ENCODE measurements at places on chromosomes 4 and X.

GRCh38 chr4:156766846-156767245, 204.8 kb downstream of the PDGFC start:
- no peak for DNase-seq

DNA sequence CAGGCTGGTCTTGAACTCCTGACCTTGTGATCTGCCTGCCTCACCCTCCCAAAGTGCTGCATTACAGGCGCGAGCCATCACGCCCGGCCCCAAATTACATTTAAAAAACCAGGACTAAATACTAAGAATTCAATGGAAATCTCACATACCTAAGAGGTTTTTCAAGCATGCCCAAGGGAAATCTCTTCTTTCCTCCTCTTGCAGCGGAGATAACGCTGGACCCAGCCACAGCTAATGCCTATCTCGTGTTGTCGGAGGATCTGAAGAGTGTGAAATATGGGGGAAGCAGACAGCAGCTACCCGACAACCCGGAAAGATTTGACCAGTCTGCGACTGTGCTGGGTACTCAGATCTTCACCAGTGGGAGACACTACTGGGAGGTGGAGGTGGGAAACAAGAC, 7.4 kb downstream of the TRIML1 start:
- no peak for DNase-seq

- DNase-seq, result no peak
These were observed 86.2 kb downstream of the NPFFR2 start for GRCh38 chr4:72118017-72118416.

GRCh38 chrX:38558686-38559085, 2.7 kb upstream of the TSPAN7 start:
- DNase-seq, result no peak

DNA sequence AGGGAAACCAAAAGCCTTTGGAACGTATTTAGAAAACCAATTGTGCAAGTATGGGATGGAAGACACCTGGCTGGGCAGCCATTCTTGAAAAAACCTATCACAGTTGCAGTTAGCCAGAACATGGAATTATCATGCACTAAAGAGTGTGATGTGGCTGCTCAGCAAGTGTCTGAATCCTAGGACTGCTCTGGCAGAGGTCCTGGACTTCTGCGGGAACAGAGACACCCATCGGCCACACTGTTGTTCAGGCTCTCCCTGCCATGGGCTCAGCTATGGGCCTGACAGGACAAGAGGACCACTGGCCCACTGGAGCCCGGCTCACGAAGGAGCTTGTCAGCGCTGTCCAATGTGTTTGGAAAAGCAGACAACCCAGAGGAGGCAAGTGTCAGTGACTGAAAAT, 115.7 kb upstream of the GPC4 start:
- DNase-seq, result no peak

GRCh38 chr4:123363729-123364128, 32.9 kb upstream of the SPRY1 start:
- DNase-seq, result no peak

GRCh38 chr4:113614414-113614813, 147.1 kb downstream of the CAMK2D start:
- DNase-seq, result no peak

- DNase-seq, result no peak
These were observed 52.9 kb downstream of the SUPT20HL2 start for GRCh38 chrX:24260842-24261550.

DNA sequence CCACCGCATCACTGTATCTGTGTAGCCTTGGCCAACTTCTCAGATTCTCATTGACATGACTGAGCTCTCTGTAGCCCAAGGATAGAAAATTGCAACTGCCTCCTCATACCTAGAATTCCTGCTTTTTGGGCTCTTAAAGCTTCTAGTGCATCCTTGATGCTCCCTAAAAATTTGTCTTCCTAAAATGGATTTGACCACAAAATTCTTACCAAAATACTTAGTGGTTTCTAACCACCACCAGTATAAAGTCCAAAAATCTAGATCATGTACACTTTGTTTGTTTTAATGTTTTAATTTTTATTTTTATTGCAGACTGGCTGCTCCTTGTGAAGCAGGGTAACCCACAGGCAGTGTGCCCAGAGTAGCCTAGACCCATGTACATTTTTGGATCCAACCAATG, 75.5 kb downstream of the TBC1D9 start:
- no peak for DNase-seq

DNA sequence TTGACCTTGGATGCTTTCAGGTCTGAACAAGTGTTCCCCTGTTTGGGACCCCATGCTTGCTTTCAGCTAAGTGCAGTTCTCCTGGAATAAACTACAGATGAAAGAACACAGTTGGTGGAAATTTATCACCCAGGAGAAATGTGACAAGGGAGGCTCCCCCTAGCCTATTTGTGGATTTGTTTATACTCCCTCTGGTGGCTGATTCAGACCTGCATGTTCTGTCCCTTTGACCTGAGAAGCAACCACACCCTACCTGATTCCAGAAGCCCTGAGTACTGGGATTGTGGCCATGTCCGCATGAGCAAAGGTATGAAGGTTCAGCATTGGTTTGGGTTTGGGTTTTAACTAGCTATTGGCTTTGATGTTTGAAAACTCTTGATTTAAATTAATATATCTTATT, 440.9 kb downstream of the MID1IP1 start:
- DNase-seq, result no peak

DNA sequence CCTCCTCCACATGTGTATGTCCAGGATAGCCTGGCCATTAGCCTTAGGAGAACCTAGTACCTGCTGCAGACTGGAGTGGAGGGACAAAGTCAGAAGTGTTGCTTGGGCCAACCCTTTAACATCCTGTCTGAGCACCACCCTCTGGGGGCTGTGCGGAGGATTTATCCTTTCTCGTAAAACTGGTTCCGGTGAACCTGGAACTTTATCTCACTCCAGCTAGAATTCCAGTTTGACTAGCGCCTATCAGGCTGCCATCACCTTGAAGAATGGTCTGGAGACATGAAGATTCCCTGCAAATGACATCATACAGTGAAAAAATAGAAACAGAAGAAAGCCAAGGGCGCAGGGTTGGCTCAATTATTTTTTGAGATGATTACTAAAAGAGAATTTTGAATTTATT, 4.0 kb downstream of the TCEAL8 start:
- no peak for DNase-seq

- DNase-seq, result no peak
These were observed 457.4 kb upstream of the PCDH10 start for GRCh38 chr4:132691668-132692067.

GRCh38 chr4:15314974-15315373, 112.9 kb upstream of the C1QTNF7 start:
- DNase-seq, result no peak

- DNase-seq, result peak; percentile 14
These were observed 28.3 kb upstream of the CFAP299 start for GRCh38 chr4:80307183-80307735.

DNA sequence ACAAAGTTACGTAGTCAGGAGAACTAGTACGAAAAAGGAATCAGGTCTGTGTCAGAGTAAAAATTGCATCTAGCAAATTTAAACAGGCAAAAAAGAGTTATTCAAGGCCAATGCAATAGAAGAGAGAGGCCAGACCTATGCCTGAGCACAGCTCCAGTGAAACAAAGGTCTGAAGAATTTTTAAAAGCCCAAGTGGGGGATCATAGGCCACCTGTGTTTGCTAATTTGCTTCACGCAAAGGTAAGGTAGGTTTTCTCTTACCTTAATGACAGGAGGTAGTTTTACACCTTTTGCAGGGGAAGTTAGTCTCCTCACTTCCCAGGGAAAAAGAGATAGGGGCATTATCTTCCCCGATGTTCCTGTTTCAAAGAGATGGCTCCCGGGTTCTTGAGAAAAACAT, 448.6 kb upstream of the TECRL start:
- no peak for DNase-seq

DNA sequence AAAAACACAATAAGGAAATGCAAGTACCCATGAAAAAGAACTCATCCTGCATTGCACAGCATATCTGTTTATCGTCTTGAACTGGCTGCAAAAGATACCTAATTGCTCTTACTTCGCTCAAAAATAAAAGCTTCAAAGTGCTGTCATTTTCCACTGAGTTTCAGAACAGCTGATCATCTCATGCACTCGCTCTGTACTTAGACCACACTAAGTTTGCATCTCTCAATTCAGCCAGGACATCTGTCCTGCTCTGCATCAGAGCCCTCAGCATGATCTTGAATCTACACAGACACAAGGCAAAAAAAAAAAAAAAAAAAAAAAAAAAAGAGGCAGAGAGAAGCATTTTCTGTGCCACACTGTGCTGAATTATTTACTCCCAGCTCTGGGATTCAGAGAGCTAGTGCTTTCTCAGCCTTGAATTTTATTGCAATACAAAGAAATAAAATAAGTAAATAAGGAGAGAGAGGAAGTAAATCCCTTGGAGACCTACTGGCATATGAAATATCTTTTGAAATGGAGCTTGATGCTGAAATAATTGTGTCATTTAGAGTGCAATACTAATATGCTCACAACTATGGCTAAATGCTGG, 81.3 kb downstream of the PPP1R2C start:
- DNase-seq, result no peak

DNA sequence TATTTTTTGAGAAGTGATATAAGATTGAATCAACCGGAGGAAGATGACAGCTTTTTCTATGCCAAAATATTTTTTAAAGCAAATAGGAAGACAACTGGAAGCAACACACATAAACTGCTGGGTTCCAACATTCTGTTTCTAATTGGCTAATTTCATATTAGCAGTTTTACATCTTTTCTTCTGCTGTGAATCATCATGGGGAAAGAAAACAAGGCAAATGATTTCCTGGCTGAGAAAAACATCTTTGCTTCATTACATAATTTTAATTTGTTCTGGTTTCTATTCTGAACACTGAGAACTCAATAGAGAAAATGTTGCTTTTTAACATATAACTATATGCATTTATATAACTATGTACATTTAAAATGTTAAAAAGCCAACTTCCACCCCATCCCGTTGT, 2518.5 kb downstream of the ARAP2 start:
- no peak for DNase-seq

- no peak for DNase-seq
These were observed 24.3 kb downstream of the NOP14 start for GRCh38 chr4:2938906-2939305.

DNA sequence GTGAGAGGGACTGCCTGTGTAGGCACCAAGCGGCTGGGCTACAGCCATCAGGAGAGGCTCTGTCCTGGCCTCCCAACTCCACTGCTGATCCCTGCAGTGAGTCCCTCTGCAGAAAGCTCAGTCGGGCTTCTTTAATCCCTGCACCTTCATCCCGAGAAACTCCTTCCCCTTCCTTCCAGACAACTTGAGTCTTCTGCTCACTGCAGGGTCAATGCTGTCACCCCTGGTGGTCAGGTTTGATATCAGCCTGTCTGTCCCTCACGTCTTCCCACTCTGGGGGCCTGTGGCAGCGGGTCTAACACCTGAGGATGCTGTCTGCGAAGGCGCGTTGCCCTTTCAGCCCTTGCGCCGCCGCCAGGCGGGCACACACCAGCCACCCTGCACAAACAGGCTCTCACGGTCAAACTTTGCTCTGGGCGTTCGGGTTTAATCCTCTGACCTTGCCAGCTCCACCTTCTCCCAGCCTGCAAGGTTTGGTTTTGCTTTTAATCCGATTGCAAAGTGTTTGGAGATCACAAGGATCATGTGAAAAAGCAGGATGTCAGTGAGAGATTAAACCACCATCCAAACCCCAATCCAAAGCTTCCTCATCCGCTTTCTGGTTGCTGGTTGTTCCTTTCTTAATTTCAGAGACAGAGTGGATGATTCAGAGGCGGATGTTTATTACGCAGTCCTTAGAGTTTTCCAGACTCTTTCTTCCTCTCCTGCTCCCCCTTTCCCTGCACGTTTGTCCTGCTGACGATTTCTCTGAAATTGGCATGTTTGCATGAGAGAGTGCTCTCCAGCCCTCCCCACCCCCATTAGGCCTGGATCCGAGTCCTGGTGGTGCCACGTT, 74.8 kb upstream of the SLC34A2 start:
- DNase-seq, result no peak

- no peak for DNase-seq
These were observed 20.9 kb downstream of the CLRN2 start for GRCh38 chr4:17535906-17536305.

GRCh38 chrX:28177202-28177601, 196.0 kb upstream of the DCAF8L1 start:
- DNase-seq, result no peak

DNA sequence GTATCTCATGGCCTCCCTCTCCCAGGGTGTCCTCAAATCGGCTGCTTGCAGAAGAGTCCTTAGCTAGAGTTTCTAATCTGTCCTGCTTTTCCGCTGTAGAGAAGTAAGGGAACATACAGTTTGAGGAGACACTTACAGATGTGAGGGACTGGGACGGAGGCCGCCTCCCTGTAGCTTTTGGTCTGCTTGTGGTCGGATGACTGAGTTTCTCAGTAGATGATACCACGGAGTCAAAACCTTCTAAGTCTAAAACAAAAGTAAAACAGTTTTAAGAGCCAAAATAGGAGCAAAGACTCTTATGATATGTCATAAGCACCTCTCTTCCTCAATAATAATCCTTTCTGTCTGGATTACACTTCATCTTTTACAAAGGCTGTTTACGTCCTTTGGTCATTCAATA, 34.5 kb upstream of the MAP3K15 start:
- no peak for DNase-seq

DNA sequence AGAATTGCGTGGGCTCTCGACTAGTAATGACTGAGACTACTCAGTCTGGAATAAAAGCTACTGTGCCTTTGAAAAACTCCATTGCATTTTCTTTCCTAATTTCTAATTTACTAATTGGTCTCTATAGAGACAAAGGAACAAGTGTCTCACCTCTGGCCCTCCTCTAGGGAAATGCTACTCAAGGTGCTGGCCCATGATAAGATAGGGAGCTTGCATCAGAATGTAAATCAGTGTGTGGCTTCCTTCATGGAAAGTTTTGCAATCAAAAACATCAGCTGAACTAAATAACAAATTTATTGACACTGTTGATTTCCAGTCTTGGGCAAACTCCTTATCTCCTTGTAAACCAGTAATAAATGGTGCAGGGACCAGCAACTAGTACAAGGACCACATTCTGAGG, 81.8 kb downstream of the SRPX start:
- DNase-seq, result no peak

DNA sequence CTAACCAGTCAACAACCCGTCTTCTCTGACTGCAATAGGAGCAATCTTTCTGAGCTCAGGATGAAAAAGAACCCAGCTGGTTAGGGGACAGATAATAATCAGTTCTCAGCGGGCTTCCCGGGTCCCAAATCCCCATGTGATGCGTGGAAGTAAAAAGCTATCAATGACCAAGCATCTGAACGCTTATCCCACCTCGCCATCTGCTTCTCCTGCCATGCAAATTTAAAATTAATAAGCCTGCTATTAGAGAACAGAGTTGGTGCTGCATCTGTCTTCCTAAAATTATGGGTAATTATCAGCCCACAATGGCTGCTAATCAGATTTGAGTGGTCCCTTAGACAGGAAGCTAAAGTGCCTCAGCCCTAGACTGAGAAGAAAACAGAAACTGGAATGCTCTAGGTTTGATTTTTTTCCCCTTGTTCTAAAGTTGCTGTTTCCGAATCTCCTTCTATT, 37.5 kb downstream of the AFAP1 start:
- no peak for DNase-seq

DNA sequence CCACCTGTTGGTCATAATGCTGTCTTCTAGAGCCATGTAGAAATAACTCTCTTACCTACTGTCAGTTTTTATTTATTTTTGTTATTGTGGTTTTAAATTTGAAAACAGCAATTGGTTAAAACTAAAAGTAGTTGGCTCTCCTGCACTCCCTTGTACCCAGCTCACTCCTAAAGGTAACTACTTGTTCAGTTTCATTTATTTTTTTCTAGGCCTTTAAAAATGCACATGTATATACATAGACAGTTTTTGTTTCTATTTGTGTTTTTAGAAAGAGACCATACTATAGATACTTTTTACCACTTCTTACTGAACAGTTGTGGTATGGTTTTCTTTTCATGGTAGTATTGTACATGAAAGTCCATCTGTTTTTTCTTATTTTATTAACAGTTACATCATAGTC, 16.8 kb downstream of the SMAD1 start:
- DNase-seq, result no peak

Measured in SHP77 treated with DMSO at 0.1 percent for 48 hours (cell line).